ENCODE measurements at places on chromosomes 11 and 22.

GRCh38 chr11:33329705-33330329, 72.6 kb downstream of the HIPK3 start:
- DNase-seq = peak; percentile 33

- DNase-seq = no peak
Observed at GRCh38 chr22:23713696-23714595, 23.1 kb downstream of the RGL4 start.

DNA sequence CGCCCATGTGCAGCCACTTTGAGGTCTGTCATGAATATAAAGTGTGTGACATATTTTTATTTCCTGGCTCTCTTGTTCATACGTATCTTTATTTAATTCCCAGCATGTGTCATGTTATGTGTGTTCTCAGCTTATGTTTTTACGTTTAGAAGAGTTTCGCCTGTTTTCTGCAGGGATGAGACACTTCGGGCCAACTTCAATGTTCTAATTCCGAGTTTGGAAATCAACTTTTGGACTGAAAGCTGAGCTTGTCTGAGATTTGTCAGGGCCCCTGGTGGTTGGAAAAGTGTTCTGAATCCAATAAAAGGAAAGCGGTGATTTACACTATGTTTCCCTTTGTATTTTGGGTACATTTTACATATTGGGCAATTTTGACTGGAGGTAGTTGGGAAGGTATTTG, 810.7 kb downstream of the TBC1D22A start:
- no peak for DNase-seq

DNA sequence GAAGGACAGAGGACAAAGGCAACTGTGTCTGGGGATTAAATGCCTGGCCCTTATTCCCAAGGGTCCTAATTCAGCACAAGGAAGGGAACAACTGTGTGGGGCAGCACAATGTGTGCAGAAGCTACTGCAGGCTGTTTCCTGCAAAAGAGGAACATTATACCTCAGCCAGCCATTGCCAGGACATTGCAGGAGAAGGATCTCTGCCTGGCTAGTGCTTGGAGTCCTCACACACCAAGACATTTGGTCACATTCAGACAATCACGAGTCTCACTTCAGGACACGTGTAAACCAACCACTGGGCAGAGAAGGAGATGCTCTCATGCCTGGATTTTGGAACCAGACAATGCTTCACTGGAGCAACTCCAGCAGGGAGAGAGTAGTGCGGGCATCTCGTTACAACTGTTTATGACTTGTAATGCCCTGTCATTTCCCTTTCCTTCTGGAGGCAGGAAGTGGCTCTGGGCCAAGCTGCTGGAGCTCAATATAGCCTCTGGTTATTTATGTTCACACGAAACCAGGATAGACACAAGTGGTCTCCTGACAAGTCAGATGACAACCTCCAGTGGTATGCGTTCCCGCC, 23.9 kb upstream of the ZC3H12C start:
- no peak for DNase-seq

DNA sequence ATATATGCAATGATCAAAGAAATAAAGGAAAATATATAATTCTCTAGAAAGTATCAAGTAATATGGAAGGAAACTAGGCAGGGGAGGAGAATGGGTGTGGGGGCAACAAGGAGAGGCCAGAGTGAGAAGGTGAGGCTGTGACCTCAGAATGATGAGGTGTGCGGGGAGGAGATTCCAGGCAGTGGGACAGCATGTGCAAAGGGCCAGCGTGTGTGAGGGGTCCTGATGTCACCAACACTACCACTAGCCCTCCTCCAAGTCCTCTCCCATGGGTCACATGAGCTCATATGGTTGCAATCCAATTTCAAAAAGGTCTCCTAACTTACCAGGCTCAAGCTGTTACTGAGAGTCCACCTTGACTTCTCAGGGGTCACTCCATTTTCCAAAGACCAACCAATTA, 463.9 kb downstream of the MN1 start:
- no peak for DNase-seq

DNA sequence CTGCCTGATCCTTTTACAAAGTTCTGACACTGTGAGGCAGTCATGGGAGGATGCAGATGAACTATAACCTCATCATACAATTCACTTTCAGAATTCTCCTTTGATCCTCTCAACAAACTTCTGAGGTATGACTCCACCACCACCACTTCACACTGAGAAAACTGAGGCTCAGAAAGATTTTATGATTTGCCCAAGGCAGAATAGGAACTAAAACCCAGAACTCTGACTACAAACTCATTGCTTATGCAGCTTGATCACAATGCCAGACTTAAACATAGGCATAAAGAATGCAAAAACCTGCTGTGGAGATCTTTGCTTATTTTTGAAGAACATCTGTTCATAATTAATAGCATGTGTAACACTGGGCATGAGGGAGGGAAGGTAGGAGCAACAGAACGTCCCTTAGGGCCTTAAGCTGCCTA, 20.4 kb downstream of the FAM168A start:
- no peak for DNase-seq

DNA sequence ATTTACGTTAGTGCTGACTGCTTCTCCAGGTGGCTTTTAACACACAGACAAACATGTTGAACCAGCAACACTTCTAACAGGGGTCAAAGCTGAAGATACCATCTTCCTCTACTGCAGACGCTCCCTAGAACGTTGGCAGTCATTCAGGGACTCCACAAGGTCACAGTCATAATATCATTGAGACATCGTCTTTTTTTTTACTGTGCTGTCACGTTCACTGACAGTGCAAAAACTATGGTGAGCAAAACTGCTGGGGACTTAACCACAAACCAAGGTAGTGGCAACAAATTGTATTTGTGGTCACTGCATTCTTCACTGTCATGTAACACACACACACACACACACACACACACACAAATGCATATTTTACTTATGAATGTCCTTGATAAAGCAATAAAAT, 244.9 kb downstream of the CASP12 start:
- DNase-seq = no peak

DNA sequence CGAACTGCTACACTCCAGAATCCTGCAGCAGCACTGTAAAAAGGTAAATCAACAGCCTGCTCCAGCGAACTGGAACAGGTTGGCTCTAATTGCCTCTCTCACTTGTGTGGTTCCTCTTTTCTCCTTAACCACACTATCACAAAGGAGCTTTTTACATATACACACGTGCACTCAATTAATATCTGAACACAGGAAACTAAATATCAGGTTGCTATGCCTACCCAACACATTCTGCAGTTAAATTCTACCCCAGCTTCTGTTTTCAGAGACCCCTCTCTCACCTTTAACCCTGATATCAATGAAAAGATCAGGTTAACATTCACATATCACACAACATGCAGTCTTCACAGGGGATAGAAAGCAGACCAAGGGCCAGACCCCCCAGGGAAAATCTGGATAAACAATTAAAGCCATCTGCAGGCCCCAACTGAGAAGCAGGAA, 11.0 kb downstream of the RBFOX2 start:
- no peak for DNase-seq

DNA sequence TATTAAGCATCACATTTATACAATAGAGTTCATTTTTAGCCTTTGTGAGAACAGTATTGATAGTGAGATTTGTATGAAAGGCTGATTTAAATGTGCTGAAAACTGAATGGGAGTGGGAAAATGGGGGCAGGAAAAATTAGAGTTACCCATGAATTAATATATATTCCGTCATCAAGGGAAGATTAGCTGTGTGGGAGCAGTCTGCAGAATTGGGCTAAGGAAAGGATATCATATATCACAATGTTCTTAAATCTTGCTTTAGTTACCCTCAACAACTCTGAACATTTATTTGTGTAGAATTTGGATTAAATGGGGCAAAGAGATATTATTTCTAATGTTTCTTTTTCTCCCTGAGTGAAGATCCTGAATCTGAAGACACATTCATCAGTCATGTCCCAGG, at the start of gene OR51Q1:
TSS of gene OR51Q1 (plus strand) at position 301 of the 400 bp plus-strand sequence. CDS start at position 391, 90 bp downstream.
- DNase-seq = no peak

DNA sequence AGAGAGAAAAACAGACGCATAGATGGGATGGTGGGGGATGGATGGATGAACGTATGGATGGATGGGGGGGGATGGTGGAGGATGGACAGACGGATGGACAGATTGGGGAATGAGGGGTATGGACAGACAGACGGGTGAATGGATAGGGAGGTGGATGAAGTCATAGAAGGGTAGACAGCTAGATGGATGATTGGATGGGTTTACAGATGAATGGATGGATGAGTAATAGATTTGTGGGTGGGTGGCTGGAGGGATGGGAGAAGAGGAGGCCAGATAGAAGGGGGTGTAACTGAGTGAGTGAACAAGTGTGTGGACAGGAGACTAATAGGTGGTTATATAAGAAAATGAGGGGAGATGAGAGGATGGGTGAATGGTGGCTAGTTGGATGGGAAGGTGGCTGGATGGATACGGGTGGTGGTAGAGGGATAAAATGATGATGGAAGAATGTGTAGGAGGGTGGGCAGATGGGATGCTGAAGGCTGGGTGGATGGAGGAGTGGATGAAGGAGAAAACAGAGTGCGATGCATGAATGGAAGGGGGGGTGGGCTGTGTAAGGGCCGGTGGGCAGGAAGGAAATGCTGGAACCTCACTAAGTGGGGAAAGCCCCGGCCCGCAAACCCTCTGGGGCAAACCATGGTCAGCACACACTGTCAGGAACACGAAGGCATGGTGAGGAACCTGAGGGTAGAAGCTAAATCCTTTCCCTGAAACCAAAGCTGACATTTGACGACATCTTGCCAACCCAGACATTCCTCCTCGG, 21.6 kb downstream of the ARVCF start:
- DNase-seq = no peak

DNA sequence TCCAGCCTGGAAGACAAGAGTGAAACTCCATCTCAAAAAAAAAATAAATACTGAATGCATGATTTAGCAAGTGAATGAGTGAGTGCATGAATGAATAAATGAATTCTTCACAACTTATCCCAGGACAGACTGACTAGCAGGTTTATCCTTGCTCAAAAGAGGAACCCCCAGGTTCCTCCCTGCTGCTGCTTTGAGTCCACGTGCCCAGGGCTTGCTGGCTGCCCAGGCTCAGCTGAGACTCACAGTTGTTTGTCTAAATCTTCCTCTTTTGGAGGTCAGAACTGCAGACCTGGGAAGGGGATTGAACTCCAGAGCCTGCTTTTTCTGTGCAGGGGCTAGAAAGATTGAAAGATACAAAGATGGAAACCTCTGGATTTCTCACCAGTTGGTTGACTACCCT, 117.4 kb upstream of the TMEM45B start:
- DNase-seq = no peak

GRCh38 chr11:7261578-7261977, 9.9 kb downstream of the SYT9 start:
- DNase-seq = no peak

DNA sequence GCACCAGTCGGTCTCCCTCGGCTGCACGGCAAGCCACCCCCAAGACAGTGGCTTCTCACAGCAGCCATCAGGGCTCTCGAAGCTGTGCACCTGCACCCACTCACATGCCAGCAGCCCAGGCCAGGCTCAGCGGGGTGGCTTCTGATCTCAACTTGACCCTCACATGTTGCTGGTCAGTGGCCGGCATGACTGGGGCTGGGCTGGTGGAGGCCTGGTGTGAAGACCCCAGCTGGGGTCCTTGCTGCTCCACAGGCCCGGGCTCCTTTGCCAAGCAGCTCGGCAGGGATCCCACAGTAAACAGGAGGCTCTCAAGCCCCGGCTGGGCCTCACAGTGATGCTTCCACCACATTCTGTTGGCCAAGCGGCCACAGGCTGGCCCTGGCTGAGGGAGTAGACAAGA, 128.2 kb downstream of the BRD1 start:
- no peak for DNase-seq

DNA sequence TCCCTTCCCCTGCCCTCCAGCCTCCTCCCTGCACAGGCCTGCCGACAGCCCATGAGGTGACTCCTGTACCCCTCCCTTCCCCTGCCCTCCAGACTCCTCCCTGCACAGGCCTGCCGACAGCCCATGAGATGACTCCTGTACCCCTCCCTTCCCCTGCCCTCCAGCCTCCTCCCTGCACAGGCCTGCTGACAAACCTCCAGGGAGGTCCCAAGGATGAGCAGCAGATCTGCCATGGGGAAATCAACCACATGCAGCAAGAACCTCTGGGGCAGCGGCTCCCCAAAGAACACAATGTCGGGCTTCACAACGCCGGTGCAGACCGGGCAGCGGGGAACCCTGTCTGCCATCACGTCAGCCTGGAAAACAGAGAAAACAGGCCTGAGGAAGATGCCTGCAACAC, 12.3 kb downstream of the SIRT3 start:
- no peak for DNase-seq

GRCh38 chr11:111623527-111624030, 21.3 kb downstream of the SIK2 start:
- DNase-seq = no peak

DNA sequence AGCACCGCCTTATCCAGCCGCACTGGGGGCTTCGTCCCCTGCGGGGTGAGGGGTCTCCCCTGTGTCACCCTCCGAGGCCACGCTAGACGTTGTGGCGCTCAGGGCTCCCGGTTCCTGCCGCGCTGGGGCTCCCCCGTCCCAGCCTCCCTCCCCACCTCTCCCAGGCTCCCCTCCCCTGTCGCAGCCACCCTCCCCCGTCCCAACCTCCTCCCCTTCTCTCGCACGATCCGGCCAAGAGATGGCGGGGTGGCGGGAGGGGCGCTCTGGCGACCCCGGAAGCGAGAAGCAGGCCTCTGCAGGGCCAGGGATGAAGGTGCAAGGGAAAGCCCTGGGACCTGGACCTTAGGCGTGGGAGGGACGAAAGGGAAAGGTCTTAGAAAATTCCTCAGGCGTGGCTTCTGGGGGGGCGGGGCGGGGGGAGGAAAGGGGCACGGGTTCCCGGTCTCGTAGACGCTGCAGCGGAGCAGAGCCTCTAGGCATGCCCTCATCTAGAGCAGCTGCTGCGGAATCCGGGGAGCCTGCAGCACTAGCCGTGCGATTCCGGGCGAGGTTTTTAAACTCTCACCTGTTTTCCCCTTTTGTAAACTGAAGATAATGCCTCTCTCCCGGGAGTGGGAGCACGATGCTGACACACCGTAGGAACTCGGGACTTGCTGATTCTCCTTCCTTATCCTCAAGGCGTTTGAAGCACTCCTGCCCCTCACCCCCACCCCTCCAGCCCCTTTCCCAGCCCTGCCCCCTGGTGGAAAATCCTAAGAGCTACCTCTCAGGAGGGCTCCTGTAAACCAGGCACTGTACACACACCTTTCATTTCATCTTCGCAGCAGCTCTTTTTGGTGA, 14.4 kb downstream of the KCNJ5 start:
- peak; percentile 11 for DNase-seq

All from HS-27A (cell line).